ENCODE measurements at places on chromosomes 11 and 22.

DNA sequence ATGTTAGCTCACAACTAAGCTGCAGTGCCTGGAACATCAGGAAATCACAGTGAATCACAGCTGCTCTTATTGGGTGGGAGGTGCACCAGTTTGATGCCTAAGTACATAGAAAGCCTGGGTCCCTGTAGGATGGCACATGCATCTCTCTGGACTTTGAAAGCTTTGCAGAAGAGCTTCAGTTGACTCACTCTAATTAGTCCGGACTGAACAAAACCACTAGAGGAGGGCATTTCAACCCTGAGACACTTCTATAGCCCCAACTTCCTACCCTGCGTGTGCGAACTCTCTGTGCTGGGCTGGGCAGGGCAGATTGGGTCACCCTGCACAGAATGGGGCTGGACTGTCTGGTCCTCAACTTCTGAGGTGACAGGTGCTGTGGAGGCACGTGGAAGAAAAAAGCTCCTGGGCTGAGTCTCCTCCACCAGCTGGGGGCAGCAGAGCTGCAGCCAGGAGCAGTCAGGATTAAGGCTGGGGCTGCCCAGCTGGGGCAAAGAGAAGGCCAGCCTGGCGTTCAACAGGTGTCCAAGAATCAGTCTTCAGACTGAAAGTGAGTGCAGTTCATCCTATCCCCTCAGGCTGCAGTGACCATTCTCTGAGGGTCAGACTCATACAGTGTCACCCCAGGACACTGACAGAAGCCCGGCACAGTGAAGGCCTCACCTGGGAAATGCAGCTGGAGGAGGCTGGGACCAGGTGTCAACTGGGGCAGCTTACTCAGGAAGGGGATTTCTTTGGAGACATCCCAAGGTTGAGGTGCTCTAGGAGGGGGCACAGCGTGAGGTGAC, 22.1 kb downstream of the GGTLC2 start:
- peak; percentile 21 for DNase-seq

- DNase-seq: no peak
These were observed 9.4 kb upstream of the RBM4B start for GRCh38 chr11:66686801-66687750.

DNA sequence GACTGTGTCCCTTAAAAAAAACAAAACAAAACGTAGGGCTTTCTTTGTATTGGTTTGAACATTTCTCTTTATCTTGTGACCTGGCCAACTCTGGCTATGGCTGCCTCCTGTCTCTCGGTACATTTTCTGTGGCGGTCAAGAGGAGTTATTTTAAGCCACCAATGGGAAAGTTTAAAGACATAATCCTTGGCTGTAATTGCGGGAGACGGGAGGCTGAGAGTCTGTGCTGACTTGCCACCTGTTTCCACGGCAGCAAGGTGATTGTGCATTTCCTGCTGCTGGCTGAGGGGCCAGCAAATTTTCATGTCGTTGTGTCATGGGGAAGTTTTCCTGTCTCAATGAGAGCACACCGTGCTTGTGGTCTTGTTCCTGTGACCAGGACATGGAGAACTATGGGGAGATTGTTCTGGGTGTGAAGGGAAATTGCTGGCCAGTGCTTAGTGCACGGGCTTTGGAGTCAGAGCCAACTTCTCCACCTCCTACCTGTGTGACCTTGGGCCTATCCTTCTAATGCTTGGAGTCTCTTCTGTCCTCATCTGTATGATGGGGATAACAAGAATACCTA, 11.0 kb downstream of the PTPRJ start:
- DNase-seq: no peak

DNA sequence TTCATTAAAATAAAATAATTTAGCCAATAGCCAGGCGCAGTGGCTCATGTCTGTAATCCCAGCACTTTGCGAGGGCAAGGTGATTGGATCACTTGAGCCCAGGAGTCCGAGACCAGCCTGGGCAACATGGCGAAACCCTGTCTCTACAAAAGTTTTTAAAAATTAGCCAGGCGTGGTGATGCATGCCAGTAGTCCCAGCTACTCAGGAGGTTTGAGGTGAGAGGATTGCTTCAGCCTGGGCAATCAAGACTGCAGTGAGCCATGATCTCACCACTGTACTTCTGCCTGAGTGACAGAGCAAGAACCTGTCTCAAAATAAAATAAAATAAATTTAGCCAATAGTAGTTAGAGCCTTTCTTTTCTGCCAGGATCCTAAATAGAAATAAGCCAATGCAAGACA, 12.2 kb downstream of the HPS5 start:
- DNase-seq: no peak

- no peak for DNase-seq
These were observed 385 bp downstream of the TST start for GRCh38 chr22:37018815-37019308.

DNA sequence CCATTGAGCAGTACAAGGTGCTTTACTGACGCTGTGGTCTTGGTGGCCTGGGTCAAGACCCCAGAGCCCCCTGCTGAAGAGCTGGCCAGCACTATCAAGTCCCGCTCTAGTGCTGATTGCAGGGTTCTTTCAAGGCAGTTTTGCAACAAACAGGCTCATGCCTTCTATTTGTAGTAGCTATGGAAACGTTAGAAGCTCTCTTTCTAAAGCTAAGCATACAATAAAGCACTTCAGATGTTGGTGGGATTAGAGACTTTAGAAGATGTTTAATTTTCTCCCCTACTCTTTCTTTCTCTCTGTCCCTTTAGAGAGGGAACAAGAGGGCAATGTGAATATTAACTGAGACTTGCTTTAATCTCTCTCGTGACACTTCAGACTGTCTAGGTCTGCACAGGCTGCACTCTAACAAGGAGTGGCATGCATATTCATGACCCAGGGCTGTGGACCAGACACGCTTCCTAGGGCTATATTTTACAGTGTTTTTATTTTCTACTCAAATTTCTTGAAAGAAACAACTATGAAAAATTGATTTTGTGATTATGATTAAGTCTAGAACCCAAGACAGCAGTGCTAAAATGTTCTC, 138.6 kb downstream of the WNT7B start:
- no peak for DNase-seq

- peak; percentile 6 for DNase-seq
These were observed 1.1 kb downstream of the TAF1D start for GRCh38 chr11:93740031-93740729.

GRCh38 chr11:84437071-84437980, 1151.2 kb upstream of the CCDC90B start:
- DNase-seq: no peak

- no peak for DNase-seq
These were observed 1.7 kb downstream of the FERMT3 start for GRCh38 chr11:64208086-64208795.

DNA sequence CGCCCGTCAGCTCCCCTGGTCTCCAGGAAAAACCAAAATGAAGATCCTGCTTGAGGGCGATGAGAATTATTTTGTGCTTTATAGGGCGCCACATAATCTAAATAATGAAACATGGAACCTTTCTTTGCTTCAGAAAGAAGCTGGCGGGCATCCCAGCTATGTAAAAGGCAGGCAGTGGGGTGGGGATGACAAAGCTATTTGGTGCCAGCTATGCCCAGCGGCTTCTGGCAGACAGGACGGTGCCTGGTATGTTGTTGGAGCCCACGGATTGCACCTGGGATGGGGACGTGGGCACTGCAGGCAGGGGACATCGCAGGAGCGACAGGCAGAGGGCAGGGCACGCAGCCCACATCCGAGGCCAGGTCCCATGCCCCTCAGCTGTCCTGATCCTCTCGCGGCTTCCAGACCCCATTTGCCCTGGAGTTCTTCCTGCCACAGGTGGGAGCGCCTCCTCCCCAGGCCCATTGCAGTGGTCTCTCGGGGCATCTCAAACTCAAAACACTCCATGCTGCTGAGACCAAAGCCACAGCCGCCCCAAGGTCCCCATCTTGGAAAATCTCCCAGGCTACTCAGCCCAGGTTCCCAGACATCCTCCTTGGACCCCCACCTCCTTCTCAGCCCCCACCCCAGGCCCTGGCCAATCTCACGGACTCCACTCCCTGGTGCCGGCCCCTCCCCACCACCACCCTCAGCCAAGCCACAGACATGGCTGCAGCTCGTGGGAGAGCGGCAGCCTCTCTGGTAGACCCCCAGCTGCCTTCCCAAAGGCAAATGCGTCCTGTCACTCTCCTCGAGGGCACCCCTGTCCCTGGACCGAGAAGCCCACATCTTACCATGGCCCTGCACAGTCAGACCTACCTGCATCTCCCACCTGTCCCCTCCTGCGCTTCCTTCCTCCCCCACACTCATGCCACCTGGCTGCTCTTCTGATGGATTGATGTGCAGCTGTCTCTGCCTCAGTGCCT, 45.7 kb downstream of the SHISAL1 start:
- no peak for DNase-seq

DNA sequence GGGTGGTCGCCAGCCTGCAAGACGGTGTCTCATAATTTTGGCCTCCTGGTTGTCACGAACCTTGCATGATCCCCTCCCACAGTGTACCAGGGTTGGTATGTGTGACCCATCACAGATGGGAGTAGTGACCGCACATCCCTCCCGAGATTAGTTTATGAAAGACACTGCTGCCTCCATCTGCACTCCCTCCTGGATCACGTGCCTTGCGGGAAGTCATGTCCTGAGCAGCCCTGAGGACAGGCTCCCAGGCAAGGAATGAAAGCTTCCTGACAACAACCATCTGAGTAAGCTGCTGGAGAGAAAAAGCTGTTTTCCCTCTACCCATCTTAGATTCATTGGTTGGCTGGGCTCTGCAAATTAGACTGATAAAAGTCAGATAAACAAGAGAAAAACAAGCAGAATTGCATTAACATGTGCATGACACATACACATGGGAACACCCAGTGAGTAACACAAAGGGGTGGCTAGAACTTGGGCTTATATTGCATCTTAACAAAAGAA, 14.4 kb upstream of the PAMR1 start:
- no peak for DNase-seq

DNA sequence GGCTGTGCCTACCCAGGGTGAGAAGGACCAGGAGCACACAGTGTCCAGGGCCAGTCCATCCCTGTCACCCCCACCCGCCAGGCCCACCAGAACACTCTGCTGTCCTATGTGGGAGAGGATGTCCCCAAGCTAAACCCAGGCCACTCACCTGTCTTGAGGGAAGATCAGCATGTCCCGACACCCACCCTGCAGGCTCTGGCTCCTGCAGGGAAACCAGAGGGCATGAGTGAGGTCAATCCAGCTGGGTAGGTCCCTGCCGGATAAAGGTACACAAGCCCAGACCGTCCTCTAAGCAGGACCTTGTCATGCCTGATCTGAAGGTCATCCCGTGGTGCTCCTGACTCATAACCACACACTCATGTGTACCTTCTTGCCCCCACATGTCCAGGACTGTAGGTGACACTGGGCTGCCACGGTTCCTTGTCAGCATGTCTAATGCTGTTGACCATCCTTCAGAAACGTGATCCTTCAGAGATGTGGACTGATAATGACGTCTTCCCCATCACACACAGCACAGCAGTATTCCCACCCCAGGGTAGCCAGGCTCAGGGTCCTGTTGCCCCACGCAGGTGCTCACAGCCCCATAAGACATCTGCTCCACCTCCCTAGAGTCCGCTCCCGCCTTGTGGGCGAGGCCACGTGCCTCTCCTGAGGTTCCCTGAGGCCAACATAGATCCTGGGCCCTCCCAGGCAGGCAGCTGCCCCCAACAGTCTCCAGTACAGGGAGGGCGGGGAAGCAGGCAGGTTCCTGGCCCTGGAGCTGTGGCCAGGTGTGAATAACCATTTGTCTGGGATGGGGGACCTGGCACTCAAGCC, 6.1 kb downstream of the ARVCF start:
- DNase-seq: no peak

DNA sequence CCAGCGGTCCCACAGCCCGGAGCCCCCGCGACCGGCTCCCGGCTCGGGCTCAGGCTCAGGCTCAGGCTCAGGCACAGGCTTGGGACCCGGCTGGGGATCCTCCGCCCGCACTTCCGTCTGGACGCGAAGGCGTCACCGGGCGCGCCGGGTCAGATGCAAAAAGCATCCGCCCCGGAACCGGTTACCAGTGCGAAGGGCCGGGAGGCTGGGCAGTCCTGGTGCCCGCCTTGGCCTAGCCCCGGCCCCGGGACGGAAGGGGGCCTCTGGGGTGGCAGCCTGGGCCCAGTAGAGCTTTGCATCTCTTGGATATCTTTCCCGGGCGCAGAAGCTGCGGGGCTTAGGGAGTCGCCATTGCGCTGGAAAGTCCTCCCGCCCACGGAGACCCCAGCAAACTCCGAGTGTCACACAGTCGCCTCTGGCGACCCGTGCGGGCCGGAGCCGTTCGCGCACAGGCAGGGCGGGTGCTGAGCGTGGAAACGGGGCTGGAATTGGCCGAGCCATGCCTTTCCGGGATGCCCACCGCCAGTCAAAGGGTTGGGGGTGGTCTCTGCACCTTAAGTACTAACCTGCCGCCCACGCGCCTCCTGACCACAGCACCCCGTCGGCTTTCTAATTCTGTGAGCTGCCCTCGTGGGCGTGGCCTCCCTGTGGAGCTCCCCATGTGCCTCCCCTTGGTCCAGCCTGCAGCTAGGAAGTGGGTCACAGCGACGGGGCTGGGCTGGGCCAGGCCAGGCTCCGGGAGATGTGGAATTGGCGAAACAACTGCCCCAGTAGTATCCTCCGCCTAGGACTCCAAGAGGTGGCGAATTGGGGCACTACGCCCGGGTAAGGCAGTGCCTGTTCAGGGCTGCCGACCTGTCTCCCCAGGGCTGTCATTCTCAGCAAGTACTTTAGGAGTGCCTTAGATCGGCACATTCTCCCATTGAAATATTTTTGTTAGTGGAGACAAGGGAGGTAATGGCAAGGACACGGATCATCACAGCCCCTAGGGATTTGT, at the start of gene TMEM9B:
Gene TMEM9B, minus strand, starts transcription at position 119 of the 997 bp plus-strand sequence. CDS start 129 bp downstream, outside the sequence.
- peak; percentile 71 for DNase-seq

GRCh38 chr11:44854086-44854485, 96.6 kb downstream of the TP53I11 start:
- no peak for DNase-seq

- DNase-seq: no peak
These were observed 22.4 kb downstream of the SLC37A2 start for GRCh38 chr11:125085301-125086081.

DNA sequence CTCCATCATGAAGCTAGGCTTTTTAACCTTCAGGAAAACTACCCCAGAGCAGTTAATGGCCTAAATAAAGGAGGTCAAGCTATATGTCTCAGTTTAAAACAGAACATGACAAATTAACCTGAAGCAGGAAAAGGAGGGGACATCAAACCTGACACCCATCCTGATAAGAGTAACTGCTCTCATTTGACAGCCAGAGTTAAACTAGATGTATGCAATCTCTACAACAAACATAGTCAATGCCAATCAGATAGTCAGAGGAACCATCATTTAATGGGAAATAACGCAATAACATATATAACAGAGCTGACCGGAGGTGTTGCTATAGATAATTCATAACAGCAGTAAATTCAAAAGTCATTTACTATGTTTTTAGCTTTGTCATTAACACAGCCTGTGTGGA, 3.1 kb downstream of the ZNF202 start:
- no peak for DNase-seq

DNA sequence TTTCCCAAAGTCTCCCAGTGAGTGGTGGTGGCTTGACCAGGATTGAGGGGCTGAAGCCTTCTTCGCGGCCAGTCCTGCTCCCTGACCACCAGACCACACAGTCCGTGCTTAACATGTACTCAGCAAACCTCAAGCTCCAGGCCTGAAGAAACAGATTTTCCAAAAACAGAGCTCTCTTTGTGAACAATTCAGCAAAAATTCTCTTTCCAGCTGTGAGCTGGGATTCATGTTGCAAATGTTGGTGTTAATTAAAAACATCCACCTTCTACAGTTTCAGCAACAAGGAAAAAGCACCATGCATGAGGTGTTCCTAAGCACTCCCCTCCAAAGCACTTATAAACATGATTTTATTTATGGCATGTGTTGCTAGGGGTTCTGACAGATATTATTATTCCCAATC, 129.5 kb downstream of the ETS1 start:
- no peak for DNase-seq

Data from CD4-positive, alpha-beta T cell (primary cell).